ENCODE measurements at places on chromosomes 4 and X. TPM values are rescaled to one million over a fixed set of nuclear protein-coding genes. Genes with fewer than 3 reads are reported as not detected.

The VCX3B gene
- total RNA-seq: not detected

The VCX gene
- not detected for total RNA-seq

The ADRA2C gene
- 5.0 TPM for total RNA-seq

The AFM gene
- total RNA-seq: not detected

The AGTR2 gene
- total RNA-seq: not detected

GRCh38 chr4:472881-473569 lies 25.9 kb downstream of the ZNF721 start:
- no peaks in the 10 kb centered on the region for H3K36me3 ChIP-seq
- H3K4me3 ChIP-seq: peak overlapping the region; percentile 96
- H3K4me1 ChIP-seq: peaks cover 6% of the 10 kb centered on the region
- H3K27ac ChIP-seq: peak overlapping the region; percentile 92
- no peak for DNase-seq
- H3K27me3 ChIP-seq: no peaks in the 10 kb centered on the region

- H3K27ac ChIP-seq: no peak overlapping the region
- no peaks in the 10 kb centered on the region for H3K4me1 ChIP-seq
- no peaks in the 10 kb centered on the region for H3K36me3 ChIP-seq
Observed at GRCh38 chr4:91198951-91199350, 1071.8 kb downstream of the CCSER1 start.

DNA sequence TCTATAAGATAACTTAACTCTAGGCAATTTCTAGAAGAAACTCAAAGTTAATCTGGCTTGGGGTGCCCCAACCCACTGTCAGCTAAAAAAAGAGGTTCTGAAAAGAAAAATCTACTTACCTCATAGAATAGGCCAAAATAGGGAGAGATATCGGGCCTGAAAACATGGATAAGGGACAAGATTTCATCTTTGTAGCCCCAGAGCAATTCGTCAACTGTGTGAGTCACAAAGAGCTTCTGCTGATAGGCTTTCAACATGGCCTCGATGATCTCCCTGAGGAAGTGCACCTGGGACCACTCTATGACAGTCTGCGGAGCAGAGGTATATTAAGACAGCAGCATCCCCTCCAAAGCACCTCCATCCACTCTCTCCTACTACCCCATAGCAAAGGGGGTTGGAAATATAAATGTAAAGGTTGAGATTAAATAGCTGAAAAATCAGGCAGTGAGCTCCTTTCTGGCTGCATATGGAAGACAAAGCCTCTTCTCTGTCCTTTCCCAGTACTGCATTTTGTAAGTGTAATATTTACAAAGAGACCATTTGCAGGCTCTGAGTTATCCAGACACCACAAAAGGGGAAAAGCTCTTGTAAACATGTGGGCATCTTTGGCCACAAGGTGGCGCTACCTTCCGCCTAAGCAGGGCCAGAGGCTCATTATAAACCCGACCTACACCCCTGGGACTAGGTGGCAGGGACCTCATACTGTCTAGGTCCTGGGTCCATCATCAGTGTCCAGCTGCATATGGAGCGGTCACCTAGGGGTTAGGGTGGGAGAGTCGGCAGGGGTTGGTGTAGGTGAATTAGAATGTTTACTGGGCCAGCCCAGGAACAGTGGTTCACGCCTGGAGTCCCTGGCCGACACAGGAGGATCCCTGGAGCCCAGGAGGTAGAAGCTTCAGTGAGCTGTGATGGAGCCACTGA lies 31.5 kb upstream of the NUP54 start:
- no peak overlapping the region for H3K4me3 ChIP-seq
- H3K27me3 ChIP-seq: no peaks in the 10 kb centered on the region
- peak; percentile 83 for DNase-seq
- peaks cover 20% of the 10 kb centered on the region for H3K4me1 ChIP-seq

- H3K4me1 ChIP-seq: peaks cover 10% of the 10 kb centered on the region
- H3K4me3 ChIP-seq: no peak overlapping the region
- H3K27me3 ChIP-seq: no peaks in the 10 kb centered on the region
- peaks cover 6% of the 10 kb centered on the region for H3K36me3 ChIP-seq
- no peak overlapping the region for H3K27ac ChIP-seq
- DNase-seq: no peak
Observed at GRCh38 chr4:128854433-128854832, 44.9 kb downstream of the JADE1 start.

DNA sequence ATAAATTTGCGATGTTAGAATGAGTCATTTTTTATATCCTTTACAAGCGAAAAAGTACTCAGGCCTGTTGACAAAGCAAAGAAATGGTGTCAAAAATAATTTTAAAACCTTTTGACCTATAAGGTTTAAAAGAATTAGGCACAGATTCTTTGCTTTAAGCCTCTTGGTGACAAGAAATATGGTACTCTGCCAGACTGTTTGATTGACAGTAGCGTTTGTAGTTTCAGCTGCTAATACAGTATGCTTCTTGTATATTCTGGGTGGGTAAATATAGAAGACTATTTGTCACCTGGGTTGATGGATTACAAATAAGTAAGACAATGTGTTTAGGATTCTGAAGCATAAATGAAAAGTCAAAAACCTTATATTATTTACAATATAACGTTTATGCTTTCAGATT lies 193.1 kb upstream of the PITX2 start:
- H3K4me1 ChIP-seq: peaks cover 4% of the 10 kb centered on the region
- no peaks in the 10 kb centered on the region for H3K36me3 ChIP-seq
- H3K27ac ChIP-seq: no peak overlapping the region
- no peak overlapping the region for H3K4me3 ChIP-seq
- no peaks in the 10 kb centered on the region for H3K27me3 ChIP-seq

GRCh38 chrX:17644001-17644400 lies 93.3 kb upstream of the SCML1 start:
- no peak overlapping the region for H3K27ac ChIP-seq
- H3K4me1 ChIP-seq: no peaks in the 10 kb centered on the region
- DNase-seq: no peak
- H3K4me3 ChIP-seq: no peak overlapping the region

GRCh38 chrX:8089141-8089540 lies 81.9 kb downstream of the VCX2 start:
- H3K27ac ChIP-seq: no peak overlapping the region
- DNase-seq: no peak
- no peaks in the 10 kb centered on the region for H3K4me1 ChIP-seq
- H3K27me3 ChIP-seq: no peaks in the 10 kb centered on the region
- H3K4me3 ChIP-seq: no peak overlapping the region
- H3K36me3 ChIP-seq: no peaks in the 10 kb centered on the region

DNA sequence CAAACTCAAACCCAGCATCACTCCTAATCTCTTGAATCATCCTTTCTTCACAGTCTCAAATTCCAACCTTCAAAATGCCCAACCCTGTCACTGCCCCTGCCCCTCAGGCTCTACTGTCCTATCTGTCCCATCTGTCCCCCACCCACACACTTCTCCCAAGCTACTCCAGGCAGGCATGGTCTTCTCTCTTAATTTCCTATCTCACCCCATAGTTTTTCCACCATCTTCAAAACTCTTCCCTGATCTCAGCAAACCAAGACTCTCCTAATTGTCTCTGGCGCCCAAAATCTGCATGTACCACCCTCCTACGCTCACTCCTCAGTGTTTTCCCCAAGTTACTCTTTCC lies 644 bp downstream of the LAMP2 start:
- H3K4me3 ChIP-seq: peak overlapping the region; percentile 71
- H3K27me3 ChIP-seq: no peaks in the 10 kb centered on the region
- no peaks in the 10 kb centered on the region for H3K4me1 ChIP-seq
- DNase-seq: no peak

DNA sequence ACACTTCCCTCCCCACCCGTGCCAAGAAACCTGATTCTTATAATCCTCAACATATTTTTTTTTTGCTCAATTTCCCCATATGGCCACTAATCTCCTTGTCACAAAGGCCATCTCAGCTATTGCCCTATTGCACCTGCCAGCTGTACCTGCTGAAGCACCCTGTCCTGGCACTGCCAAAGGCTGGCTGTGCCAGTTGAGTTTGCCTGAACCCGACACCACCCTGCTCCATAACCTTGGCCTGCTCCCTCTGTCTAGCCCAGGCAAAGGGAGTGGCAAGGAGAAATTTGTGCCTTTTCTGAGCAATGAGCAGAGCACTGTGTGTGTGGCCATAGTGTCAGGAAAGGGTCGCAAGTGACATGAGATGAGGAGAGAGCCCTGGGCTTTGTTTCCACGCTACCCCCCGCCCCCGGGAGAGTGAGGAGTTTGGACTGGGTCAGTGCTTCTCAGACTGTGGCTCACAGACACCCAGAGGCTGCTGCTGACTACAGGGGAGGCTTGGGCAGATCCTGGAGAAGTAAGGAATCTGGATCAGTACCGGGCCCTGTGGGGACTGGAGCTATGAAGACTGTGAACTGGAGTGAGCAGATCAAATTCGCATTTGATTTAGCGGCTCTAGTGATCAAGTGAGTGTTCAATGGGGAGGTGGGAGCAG lies 42.2 kb upstream of the HMGB3 start:
- no peaks in the 10 kb centered on the region for H3K36me3 ChIP-seq
- no peaks in the 10 kb centered on the region for H3K27me3 ChIP-seq
- no peak overlapping the region for H3K4me3 ChIP-seq
- no peaks in the 10 kb centered on the region for H3K4me1 ChIP-seq
- no peak overlapping the region for H3K27ac ChIP-seq
- no peak for DNase-seq

- no peaks in the 10 kb centered on the region for H3K36me3 ChIP-seq
- no peak overlapping the region for H3K4me3 ChIP-seq
- peak; percentile 49 for DNase-seq
- no peaks in the 10 kb centered on the region for H3K4me1 ChIP-seq
- H3K27ac ChIP-seq: no peak overlapping the region
- no peaks in the 10 kb centered on the region for H3K27me3 ChIP-seq
Observed at GRCh38 chr4:653080-653821, 20.8 kb downstream of the ATP5ME start.

DNA sequence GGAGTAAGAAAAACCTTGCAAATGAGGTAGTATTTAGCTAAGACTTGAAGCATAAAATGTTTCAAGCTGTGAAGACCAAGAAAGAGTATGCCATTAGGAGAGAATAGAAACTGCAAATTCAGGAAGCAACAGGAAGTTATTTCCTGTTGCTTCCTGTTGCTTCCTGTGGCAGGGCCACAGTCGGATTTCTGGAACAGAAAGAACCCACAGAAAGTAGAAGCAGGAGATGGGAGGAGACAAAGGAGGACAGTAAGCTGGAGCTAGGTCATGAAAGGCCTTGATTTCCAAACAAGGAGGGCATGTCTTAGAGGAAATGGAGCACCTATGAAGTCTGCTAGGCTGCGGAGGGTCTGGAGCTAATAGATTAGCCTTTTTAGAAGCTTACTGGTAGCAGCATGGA lies 17.2 kb downstream of the ASB11 start:
- no peaks in the 10 kb centered on the region for H3K27me3 ChIP-seq
- peak overlapping the region; percentile 87 for H3K27ac ChIP-seq
- H3K4me1 ChIP-seq: peaks cover 15% of the 10 kb centered on the region
- H3K36me3 ChIP-seq: no peaks in the 10 kb centered on the region

DNA sequence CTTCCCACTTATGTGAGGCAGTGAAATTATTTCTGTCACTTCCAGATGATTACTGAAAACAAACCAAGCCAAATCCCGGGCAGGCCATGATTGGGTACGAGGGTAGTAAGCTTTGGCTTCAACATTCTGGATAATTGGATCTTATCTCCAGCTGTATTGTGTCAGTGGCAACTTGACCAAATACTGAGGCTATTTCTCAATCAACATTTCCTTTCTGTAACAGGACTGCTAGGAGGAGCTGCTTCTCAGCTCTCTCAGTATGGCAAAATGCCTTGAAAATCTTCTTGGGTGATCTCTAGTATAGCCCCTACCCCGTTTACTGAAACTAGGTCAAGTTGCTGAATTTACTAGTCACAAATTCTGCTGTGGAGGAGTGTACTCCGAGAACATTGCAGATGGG lies 169.3 kb upstream of the FRMPD4 start:
- H3K4me3 ChIP-seq: no peak overlapping the region
- H3K4me1 ChIP-seq: no peaks in the 10 kb centered on the region
- no peak overlapping the region for H3K27ac ChIP-seq
- no peak for DNase-seq

GRCh38 chr4:10691651-10692050 lies 7.1 kb upstream of the CLNK start:
- no peak overlapping the region for H3K4me3 ChIP-seq
- H3K4me1 ChIP-seq: no peaks in the 10 kb centered on the region
- H3K27me3 ChIP-seq: no peaks in the 10 kb centered on the region
- no peaks in the 10 kb centered on the region for H3K36me3 ChIP-seq
- H3K27ac ChIP-seq: no peak overlapping the region
